ENCODE measurements at places on chromosomes 3 and 15.

DNA sequence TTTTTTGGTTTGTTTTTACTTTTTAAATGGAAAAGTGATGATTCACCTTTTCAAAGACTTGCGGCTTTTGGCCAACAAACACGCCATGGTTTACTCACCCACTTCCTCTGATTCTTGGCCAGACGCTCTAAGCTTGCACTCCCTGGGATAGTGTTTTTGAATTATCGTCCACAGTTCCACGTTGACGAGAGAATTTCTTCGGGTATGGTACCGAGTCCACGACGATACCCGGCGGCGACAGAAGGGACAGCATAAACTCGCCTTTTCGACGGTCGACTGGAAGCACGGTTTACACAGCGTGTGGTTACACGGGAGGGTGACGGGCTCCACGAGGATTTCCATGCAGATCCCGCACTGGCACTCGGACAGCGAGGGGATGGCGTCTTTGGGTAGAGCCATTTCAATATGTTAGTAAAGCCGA is 783 bp downstream of the RNF168 start:
- no peak for DNase-seq

- no peak for DNase-seq
Observed at GRCh38 chr3:60322298-60322856, 928.9 kb downstream of the FHIT start.

DNA sequence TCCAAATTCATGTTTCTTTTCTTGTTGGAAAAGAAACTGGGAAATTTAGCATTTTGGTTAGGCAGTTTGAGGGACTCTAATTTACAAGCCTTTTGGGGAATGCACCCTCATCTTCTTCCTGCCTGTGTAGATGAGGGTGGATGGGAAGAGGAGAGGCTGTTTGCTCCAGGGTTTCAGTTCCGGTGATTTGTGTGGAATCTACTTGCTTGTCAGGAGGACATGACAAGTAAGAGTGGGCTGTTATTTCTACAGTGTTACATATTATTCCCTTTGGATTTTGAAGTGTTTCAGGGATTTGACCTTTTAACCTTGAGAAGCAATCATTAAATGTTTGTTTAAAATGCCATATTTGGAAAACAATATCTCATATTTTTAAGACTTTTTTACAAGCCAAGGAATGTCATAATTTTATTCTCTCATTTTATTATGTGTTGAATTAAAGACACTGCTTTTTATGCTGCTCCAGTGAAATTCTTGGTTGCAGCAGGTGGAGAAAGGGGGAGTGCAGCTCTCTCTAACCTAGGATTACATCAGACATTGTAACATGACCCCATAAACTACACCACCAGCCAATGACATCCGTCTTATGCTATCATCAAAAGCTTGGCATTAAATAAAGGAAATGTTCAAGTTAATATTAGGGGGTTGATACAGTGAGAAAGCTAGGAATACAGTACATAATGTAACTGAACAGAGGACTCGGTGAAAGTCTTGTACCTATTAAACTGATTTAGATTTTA is 30.2 kb downstream of the PLAAT1 start:
- no peak for DNase-seq

- DNase-seq = no peak
Observed at GRCh38 chr3:119350114-119350513, 55.9 kb downstream of the ARHGAP31 start.

GRCh38 chr3:53493963-53494791 is at the start of gene CACNA1D:
CACNA1D (plus strand) TSS chr3:53494611; CDS start chr3:53495167, 556 bp downstream.
- DNase-seq = no peak

- no peak for DNase-seq
Observed at GRCh38 chr3:146739203-146739671, 134.1 kb upstream of the PLSCR5 start.

All from nucleus accumbens (tissue), 56 donors.